IMR-90 (cell line): ENCODE measurements at places on chromosomes 5 and 9. TPM values are rescaled to one million over a fixed set of nuclear protein-coding genes. Genes with fewer than 3 reads are reported as not detected.

- H3K27ac ChIP-seq = no peak overlapping the region
- DNase-seq = no peak
- H3K27me3 ChIP-seq = peaks cover 47% of the 10 kb centered on the region
- H3K4me1 ChIP-seq = peaks cover 5% of the 10 kb centered on the region; the same call in 1 of the 2 replicates
- no peak overlapping the region for H3K4me3 ChIP-seq
- no peaks in the 10 kb centered on the region for H3K36me3 ChIP-seq
These were observed 33.2 kb upstream of the RXRA start for GRCh38 chr9:134293031-134293521.

- no peaks in the 10 kb centered on the region for H3K27me3 ChIP-seq
- no peak overlapping the region for H3K27ac ChIP-seq
- peak; percentile 26 for DNase-seq
These were observed 10.7 kb downstream of the SLC35A4 start for GRCh38 chr5:140575309-140575708.

Gene STPG3
- polyA plus RNA-seq = not detected in 2 replicates

Gene TRIM23
- 3.7 and 4.1 TPM in 2 replicates for polyA plus RNA-seq

GRCh38 chr5:51997949-51998348 is 614.7 kb downstream of the ISL1 start:
- no peak overlapping the region for H3K27ac ChIP-seq
- H3K4me1 ChIP-seq = no peaks in the 10 kb centered on the region
- H3K27me3 ChIP-seq = no peaks in the 10 kb centered on the region
- DNase-seq = no peak
- no peak overlapping the region for H3K4me3 ChIP-seq
- H3K36me3 ChIP-seq = no peaks in the 10 kb centered on the region

GRCh38 chr9:133375724-133376654 is at the start of the genes STKLD1 and SURF4:
Gene STKLD1 (plus strand): TSS chr9:133376366. CDS start chr9:133376474, 108 bp downstream.
Gene SURF4 (minus strand): TSS chr9:133376060. CDS start chr9:133375969, 91 bp downstream.
- H3K36me3 ChIP-seq = peaks cover 19% of the 10 kb centered on the region
- H3K27ac ChIP-seq = peak within 1 kb of the TSS; percentile 89
- peak; percentile 94 for DNase-seq
- peaks cover 11% of the 10 kb centered on the region for H3K4me1 ChIP-seq
- peak within 1 kb of the TSS; percentile 84 for H3K4me3 ChIP-seq

DNA sequence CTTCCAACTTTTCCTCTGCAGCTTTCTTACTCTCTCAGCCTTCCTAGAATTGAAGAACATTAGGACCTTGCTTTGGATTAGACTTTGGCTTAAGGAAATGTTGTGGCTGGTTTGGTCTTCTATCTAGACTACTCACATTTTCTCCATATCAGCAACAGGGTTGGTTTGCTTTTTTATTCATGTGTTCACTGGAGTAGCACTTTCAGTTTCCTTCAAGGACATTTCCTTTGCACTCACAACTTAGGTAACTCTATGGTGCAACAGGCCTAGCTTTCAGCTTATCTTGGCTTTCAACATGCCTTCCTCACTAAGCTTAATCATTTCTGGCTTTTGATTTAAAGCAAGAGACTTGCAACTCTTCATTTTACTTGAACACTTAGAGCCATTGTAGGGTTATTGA is 153.1 kb downstream of the CCDC192 start:
- no peak for DNase-seq
- no peak overlapping the region for H3K27ac ChIP-seq
- no peaks in the 10 kb centered on the region for H3K4me1 ChIP-seq
- no peaks in the 10 kb centered on the region for H3K36me3 ChIP-seq
- no peaks in the 10 kb centered on the region for H3K27me3 ChIP-seq

DNA sequence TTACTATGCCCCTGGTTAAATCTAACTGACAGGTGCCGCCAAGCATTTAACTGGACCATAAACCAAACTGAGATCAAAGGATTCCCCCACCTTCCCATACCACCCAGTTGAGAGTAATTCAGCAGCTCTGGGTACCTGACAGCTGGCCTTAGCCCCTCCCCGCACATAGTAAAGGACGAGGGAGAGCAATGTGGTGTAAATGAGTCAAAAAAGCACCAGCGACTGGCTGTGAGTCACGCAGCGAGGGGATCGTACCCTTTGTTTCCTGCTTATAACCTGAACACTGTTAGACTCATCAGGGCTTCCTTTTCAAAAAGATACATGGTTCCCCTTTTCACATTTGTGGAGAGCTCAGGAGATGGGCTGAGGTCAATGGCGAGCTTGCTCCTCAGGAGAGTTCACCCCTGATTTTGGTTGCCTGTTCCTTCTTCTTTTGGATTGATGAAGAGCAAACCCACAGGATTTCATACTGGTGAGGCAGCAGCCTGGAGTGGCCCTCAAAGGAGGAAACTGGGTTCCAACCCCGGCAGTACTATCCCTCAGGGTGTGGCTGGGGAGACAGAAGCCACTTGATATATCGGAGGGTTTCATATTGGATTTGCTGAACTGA is 71.5 kb downstream of the ANKRD33B start:
- no peaks in the 10 kb centered on the region for H3K27me3 ChIP-seq
- H3K4me1 ChIP-seq = peaks cover 9% of the 10 kb centered on the region
- peaks cover 17% of the 10 kb centered on the region for H3K36me3 ChIP-seq
- H3K27ac ChIP-seq = no peak overlapping the region; the same call in 1 of the 2 replicates
- DNase-seq = peak; percentile 80
- H3K4me3 ChIP-seq = no peak overlapping the region

Gene SARDH
- polyA plus RNA-seq = 7.5 and 8.5 TPM in 2 replicates

- H3K27me3 ChIP-seq = no peaks in the 10 kb centered on the region
- H3K27ac ChIP-seq = no peak overlapping the region
- H3K4me3 ChIP-seq = no peak overlapping the region
- peaks cover 11% of the 10 kb centered on the region for H3K4me1 ChIP-seq
- no peaks in the 10 kb centered on the region for H3K36me3 ChIP-seq
- no peak for DNase-seq
These were observed 706.4 kb downstream of the SEMA5A start for GRCh38 chr5:8839361-8840055.

Gene IARS1
- 64.1 and 85.3 TPM in 2 replicates for polyA plus RNA-seq

Gene BASP1
- 103 and 121 TPM in 2 replicates for polyA plus RNA-seq
